ENCODE measurements at places on chromosomes 7 and 10.

DNA sequence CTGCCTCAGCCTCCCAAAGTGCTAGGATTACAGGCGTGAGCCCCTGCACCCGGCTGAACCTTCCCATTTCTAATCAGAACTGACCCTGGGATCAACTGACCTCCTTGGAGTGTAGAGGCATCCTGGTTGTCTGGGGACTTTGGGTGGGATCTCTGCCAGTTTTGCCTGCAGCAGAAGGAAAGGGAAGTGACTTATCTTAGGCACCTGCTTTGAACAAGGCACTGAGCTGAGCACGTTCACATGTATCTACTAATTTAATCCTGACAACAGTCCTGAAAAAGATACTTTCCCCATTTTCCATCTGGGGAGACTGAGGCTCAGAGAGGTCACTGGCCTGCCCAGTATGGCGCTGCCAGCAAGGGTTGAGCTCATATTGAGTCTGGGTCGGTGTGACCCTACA is 153.4 kb downstream of the CUX1 start:
- no peak for DNase-seq

GRCh38 chr7:149409895-149410294 is 51.0 kb downstream of the ZNF777 start:
- DNase-seq, result no peak

GRCh38 chr10:110483633-110484032 is 14.1 kb upstream of the DUSP5 start:
- no peak for DNase-seq

DNA sequence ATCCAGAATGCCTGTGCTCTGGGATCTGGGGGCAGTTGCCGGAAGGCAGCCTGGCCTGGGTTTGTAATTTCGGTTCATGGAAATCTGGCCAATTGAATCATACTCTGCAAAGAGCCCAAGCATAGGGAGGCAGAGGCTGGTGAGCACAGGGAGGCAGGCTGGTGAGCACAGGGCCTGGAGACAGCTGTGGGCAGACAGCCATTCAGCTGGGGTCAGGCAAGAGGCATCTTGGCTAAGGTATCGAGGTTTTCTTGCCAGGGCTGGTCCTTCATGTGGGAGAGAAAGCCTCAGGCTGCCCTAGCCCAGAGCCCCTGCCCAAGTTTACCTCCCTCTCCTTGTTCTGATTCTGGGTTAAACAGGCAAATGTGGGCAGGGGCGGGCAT is 63.7 kb upstream of the BAIAP2L1 start:
- DNase-seq, result no peak

GRCh38 chr10:49058463-49059255 is 56.7 kb downstream of the VSTM4 start:
- no peak for DNase-seq

DNA sequence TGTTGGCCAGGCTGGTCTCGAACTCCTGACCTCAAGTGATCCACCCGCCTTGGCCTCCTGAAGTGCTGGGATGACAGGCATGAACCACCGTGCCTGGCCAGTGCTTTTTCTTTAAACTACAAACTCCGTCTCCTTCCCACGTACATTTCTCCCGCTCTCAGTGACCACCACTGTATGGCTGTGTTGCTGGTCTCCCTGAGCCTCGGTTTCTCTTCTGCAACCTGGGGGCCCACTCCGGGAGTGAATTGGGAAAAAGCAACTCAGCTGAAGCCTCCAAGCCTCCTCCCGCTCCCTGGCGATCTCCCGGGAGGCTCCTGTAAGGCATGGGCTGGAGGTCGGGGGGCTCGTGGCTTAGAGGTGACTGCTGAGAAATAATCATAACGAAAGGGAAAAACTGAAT is 136.3 kb downstream of the ELFN1 start:
- DNase-seq, result no peak

GRCh38 chr10:130412317-130412716 is 276.1 kb downstream of the GLRX3 start:
- DNase-seq, result no peak

GRCh38 chr10:61825628-61826027 is 75.9 kb upstream of the ARID5B start:
- DNase-seq, result no peak

DNA sequence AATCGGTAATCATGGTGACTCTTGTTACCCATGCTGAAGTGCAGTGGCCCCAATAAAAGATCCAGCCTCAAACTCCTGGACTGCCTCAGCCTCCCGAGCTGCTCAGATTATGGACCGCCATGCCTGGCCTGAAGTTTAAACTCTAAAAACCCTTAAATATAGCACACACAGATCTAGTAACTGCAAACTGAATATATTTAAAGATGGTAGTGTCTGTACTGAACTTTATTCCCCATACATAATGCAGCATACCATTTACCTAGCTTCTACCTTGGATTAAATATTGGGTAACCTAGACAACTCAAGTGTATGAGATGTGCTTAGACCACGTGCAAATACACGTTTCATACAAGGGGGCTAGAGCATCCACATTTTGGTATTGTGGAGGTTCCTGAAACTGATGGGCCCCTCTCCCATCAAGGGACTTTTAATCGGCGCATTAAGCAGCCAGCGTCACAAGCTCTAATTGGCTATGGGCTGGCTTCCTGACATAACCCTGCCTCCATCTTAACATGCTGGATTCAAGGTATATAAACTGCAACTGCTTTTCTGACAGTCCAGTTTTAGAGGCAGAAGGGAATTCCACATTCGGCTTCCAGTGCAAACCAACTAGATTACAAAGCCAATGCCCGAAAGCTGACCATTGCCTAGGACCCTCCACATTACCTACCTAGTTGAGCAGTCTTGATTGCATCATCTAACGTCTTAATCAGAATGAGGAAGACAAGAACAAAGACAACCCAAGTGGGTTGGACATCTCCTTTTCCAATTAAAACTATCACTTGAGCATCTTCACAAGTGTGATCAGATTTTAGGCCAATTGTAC is 13.0 kb downstream of the HNRNPA2B1 start:
- no peak for DNase-seq

GRCh38 chr7:2521341-2521745 is 1.8 kb downstream of the LFNG start:
- no peak for DNase-seq

DNA sequence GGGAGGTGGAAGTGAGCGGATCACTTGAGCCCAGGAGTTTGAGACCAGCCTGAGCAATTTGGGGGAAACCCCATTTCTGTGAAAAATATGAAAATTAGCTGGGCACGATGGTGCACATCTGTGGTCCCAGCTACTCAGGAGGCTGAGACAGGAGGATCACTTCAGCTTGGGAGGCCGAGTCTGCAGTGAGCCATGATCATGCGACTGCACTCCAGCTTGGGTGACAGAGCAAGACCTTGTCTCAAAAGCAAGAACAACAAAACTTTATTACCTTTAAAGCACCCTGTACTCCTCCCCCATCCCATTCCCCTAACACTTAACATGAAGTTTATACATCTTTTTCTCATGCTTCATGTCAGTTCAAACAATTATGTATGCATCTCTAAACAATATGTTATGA is 1.3 kb upstream of the TMEM248 start:
- DNase-seq, result no peak

GRCh38 chr7:138032186-138032585 is 30.3 kb upstream of the CREB3L2 start:
- no peak for DNase-seq

GRCh38 chr10:98332623-98333269 is 64.8 kb upstream of the LOXL4 start:
- DNase-seq, result no peak

- no peak for DNase-seq
These were observed 53.5 kb downstream of the PODXL start for GRCh38 chr7:131502810-131503508.

GRCh38 chr10:114028425-114028824 is 15.2 kb upstream of the ADRB1 start:
- DNase-seq, result no peak

- DNase-seq, result no peak
These were observed 35.1 kb downstream of the PLAC9 start for GRCh38 chr10:80167471-80168161.

DNA sequence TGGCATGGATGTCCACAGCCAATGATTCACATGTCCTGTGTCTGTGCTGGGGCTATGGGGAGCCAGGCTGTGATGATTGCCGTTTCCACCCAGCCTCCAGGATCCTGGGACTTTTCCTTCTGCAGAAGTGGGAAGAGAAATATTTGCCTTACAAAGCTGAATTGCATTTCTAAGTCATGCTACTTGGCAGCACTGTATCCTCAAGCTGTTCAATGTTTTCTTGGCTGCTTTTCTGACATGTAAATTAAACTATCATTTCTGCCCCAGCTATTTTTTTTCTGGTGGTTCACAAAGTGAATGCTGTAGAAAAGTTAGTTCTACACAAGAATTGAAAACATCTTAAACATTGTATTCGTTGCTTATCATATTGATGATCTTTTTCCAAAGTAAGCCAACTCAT is 51.9 kb upstream of the TCERG1L start:
- DNase-seq, result no peak

DNA sequence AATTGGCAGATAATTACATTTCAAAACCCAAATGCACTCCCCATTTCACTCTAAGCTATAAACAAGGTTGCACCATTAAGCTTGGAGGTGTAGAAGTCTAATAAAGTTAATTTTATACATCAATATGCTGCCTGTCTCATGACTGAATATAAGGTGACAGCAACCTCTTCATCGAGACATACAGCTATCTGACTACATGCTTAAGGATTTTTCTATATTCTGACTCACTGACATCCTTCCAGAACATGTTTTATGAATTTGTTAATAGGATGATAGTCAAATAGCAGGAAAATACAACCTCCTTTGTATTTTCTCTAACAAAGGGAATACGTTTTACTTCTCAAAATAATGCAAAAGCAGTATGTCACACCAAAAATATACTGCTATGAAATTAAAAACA is 76.6 kb downstream of the NRBF2 start:
- DNase-seq, result no peak

GRCh38 chr10:97861097-97861750 is 11.6 kb downstream of the GOLGA7B start:
- DNase-seq, result no peak

GRCh38 chr10:90644165-90644564 is 213.7 kb downstream of the HTR7 start:
- no peak for DNase-seq

GRCh38 chr10:21260066-21260465 is 265.4 kb downstream of the SKIDA1 start:
- no peak for DNase-seq

- no peak for DNase-seq
These were observed 91.3 kb downstream of the DYNC1I1 start for GRCh38 chr7:95863623-95864022.

GRCh38 chr10:61841338-61841875 is 60.1 kb upstream of the ARID5B start:
- DNase-seq, result no peak

- DNase-seq, result no peak
These were observed 85.9 kb downstream of the PRKAG2 start for GRCh38 chr7:151790830-151791620.

- DNase-seq, result no peak
These were observed 77.8 kb downstream of the ATAD1 start for GRCh38 chr10:87740254-87740655.

GRCh38 chr10:122139627-122140170 is 131.4 kb upstream of the BTBD16 start:
- DNase-seq, result no peak

- no peak for DNase-seq
These were observed 118.8 kb upstream of the AKR1E2 start for GRCh38 chr10:4707221-4707620.

DNA sequence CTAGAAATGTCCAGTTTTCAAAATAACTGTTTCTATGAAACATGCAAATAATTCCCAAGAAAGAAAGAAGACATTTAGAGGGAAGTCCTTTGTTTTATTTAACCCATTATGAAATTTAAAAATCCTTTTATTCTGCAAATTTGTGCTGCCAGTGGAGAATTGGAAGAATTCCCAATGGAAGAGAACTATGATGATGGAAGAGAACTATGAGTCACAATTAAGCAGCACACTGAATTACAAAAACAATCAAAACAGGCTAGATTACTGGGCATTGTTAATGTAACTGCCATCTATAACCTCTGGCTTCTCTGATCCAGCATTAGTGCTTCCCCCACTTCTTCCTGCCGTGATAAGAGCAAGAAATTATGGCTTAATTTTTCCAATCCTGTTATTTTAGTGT is 126.2 kb upstream of the FEZF1 start:
- DNase-seq, result no peak

GRCh38 chr7:34060196-34060947 is 155.0 kb downstream of the BMPER start:
- no peak for DNase-seq

- no peak for DNase-seq
These were observed 44.7 kb downstream of the GRK5 start for GRCh38 chr10:119252051-119252465.

DNA sequence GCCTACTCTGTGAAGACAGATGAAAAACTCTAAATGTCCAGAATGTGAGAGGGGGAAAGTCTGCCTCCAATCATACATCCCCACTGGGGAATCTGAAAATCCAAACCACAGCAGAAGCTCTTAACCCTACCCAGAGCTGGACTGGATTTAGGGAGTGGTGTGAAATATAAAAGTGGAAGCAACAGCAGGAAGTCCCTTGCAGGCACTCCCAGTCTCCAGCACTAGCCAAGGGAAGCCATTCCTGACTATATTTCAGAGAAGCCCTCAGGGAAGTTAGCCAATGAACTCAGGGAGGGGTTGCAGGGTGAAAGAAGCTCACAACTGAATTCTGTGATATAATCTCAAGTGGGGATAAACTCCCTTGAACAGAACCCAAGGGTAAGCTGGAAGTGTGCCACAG is 51.5 kb downstream of the CRPPA start:
- no peak for DNase-seq

- DNase-seq, result no peak
These were observed 632.5 kb upstream of the NRP1 start for GRCh38 chr10:33966946-33967345.

DNA sequence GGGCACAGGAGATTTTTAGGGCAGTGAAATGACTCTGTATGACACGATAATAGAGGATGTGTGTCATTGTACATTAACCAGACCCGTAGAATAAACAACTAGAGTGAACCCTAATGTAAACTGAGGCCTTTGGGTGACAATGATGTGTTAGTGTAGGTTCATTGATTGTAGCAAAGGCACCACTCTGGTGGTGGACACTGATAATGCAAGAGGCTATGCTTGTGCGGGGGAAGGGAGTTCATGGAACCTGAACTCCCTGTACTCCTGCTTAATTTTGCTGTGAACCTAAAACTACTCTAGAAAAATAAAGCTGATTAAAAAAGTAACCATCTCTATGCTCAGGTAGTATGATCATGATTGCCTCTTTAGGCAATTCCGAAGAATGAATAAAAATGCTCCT is 96.3 kb upstream of the VIPR2 start:
- DNase-seq, result no peak

- no peak for DNase-seq
These were observed 17.4 kb downstream of the KPNA7 start for GRCh38 chr7:99190359-99191009.

GRCh38 chr10:66642217-66642616 is 283.6 kb upstream of the LRRTM3 start:
- DNase-seq, result no peak

DNA sequence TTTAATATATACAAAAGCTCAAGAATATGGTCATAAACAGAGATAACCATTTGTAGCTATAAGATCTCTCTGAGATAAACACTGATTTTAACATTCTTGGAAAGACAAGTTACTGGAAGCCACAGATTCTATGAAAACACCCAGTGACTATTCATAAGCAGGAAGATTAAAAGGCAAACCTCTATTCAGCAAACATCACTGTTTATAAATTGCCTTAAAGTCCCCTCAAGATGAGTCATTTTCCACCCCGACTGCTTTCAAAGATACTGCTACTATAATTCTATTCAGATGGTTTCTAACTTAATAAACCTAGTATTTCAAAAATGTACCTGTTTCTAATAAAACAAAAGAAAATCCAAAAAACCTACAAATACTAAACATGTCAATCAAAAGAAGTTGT is 21.0 kb downstream of the TM9SF3 start:
- no peak for DNase-seq
